ENCODE measurements at places on chromosomes 11 and 22.
A peak's percentile ranks its signal among the peaks of the same experiment; 100 is the strongest.

DNA sequence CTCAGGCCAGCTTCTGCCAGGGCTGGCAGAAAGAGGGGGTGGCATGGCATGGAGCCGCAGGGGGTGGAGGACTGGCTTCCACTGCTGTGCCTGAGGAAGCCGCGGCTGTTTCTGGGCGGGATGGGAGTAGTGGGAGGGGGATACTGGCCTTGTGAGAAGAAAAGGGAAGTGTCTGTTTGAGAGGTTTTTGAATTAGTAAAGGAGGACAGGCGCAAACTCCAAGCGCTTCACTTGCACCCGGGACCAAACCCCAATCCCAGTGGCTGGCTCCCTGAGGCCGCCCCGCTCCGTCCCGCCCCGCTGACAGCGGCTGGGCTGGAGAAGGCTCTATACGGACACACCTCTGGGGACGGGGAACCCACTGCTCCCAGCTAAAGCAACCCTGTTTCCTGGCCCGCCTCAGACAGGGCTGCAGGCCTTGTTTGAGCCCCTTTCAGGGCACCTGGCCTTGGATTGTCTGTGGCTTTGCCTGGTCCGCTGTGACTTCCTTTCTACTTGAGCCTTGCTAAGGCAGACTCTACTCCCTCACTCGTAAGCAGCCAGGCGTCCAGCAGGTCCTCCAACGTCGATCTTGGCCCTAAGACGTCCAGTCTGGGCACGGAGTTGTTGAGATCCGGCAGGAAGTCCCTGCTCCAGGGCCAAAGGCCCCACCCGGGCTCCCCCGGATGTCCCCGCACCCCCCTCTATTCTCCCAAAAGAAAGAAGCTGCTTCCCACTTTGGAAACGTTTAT is 2.2 kb downstream of the APOA1 start:
- H3K27ac ChIP-seq: peak overlapping the region; percentile 88
- H3K4me3 ChIP-seq: peak overlapping the region; percentile 54
- H3K27me3 ChIP-seq: no peaks in the 10 kb centered on the region
- peaks cover 36% of the 10 kb centered on the region for H3K4me1 ChIP-seq
- no peak for DNase-seq
- H3K36me3 ChIP-seq: no peaks in the 10 kb centered on the region

GRCh38 chr11:1572197-1573076 is at the start of gene DUSP8:
Gene DUSP8 (minus strand): TSS chr11:1572271. CDS start chr11:1565826, 6,445 bp downstream.
- H3K27ac ChIP-seq: peak within 1 kb of the TSS; percentile 80
- DNase-seq: peak; percentile 91
- peaks cover 32% of the 10 kb centered on the region for H3K4me1 ChIP-seq
- peaks cover 7% of the 10 kb centered on the region for H3K27me3 ChIP-seq
- no peaks in the 10 kb centered on the region for H3K36me3 ChIP-seq
- H3K4me3 ChIP-seq: peak within 1 kb of the TSS; percentile 58

GRCh38 chr11:95138448-95138847 is 48.8 kb downstream of the ENDOD1 start:
- no peak for DNase-seq
- no peaks in the 10 kb centered on the region for H3K36me3 ChIP-seq
- H3K27me3 ChIP-seq: no peaks in the 10 kb centered on the region
- no peaks in the 10 kb centered on the region for H3K4me1 ChIP-seq
- no peak overlapping the region for H3K27ac ChIP-seq

DNA sequence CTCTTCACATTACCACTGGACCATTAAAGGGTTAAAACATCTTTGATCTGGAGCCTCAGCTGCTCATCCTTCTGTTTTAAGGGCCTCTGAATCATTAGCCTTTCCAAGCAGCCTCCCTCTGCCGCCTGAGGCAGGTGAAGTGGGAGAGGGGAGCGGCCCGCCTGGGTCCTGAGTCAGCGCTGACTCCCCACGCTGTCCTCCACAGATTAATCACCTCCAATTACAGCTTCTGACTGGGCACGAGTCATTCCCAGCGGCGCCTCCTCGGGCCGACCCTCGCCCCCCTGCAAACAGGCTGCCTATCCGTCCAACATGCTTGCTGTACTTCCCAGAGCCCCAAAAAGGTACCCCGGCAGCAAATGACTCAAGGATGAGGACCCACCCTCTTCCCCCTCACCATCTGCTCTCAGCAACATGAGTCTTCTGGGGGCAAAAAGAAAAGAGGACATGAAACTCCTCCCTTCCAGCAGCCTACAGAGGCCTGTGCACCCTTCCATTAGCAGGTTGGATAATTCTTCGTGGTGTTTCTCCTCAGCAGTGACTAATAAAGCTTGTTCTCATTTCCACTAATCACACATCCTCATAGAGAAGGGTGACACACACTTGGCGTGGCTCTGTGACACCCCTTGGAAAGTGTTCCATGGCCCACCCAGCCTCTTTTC is 44.3 kb upstream of the JAM3 start:
- DNase-seq: no peak
- no peaks in the 10 kb centered on the region for H3K4me1 ChIP-seq
- peaks cover 8% of the 10 kb centered on the region for H3K27me3 ChIP-seq
- no peaks in the 10 kb centered on the region for H3K36me3 ChIP-seq
- no peak overlapping the region for H3K27ac ChIP-seq
- H3K4me3 ChIP-seq: no peak overlapping the region

GRCh38 chr11:2794046-2794967 is 91.3 kb downstream of the CDKN1C start:
- no peak overlapping the region for H3K4me3 ChIP-seq
- no peaks in the 10 kb centered on the region for H3K36me3 ChIP-seq
- peaks cover 10% of the 10 kb centered on the region for H3K4me1 ChIP-seq
- H3K27me3 ChIP-seq: no peaks in the 10 kb centered on the region

GRCh38 chr22:37139762-37140161 is 10.0 kb downstream of the IL2RB start:
- H3K36me3 ChIP-seq: no peaks in the 10 kb centered on the region
- H3K4me3 ChIP-seq: no peak overlapping the region
- H3K27me3 ChIP-seq: peaks cover 4% of the 10 kb centered on the region
- DNase-seq: no peak

DNA sequence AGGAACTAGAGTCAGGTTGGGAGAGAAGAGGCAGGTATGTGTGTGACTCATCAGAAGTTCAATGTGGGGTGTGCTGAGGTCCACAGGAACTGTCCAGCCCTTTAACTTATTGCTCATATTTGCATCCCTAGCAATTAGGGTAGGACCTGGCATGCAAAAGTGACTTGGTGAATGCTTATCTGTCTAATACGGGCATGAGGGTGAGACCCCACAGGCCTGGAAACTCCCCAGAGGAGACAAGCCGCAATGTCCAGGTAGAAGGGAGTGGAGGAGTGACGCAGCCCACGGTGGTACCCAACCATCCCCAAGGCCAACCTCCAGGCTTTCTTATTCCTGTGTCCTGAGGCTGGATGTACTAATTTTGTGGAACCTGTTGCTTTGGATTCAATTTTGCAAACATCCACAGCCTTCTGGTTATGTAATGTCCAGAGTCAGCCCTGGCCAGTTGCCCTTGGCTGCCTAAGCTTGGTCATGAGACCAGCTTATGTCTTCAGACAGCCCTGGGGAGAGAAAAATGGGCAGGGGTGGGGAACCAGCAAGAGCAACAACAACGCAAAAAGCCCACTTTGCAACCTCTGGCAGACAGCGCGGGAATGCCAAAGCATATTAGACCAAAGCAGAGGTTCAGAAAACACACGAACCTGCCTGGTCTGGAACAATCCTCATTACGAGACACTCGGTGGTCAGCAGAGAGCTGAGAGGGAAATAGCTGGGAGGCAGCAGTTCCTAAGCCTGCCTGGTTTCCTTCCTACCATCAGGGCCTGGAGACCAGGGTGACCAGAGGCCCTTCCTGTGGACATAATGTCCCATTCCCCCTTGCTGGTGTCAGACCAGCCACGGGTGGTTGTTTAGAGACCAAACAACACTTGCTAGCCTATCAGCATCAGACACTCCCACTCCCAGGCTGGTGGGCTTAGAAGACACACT is 49.3 kb downstream of the TIMP3 start:
- H3K27me3 ChIP-seq: no peaks in the 10 kb centered on the region
- peak overlapping the region; percentile 78 for H3K27ac ChIP-seq
- peaks cover 53% of the 10 kb centered on the region for H3K36me3 ChIP-seq
- H3K4me1 ChIP-seq: peaks cover 87% of the 10 kb centered on the region
- no peak overlapping the region for H3K4me3 ChIP-seq
